ENCODE measurements at places on chromosomes 12 and 14.

GRCh38 chr12:2833810-2834209 is 1.0 kb downstream of the NRIP2 start:
- DNase-seq, result no peak

- no peak for DNase-seq
Observed at GRCh38 chr12:127145241-127145928, 1121.6 kb upstream of the TMEM132C start.

DNA sequence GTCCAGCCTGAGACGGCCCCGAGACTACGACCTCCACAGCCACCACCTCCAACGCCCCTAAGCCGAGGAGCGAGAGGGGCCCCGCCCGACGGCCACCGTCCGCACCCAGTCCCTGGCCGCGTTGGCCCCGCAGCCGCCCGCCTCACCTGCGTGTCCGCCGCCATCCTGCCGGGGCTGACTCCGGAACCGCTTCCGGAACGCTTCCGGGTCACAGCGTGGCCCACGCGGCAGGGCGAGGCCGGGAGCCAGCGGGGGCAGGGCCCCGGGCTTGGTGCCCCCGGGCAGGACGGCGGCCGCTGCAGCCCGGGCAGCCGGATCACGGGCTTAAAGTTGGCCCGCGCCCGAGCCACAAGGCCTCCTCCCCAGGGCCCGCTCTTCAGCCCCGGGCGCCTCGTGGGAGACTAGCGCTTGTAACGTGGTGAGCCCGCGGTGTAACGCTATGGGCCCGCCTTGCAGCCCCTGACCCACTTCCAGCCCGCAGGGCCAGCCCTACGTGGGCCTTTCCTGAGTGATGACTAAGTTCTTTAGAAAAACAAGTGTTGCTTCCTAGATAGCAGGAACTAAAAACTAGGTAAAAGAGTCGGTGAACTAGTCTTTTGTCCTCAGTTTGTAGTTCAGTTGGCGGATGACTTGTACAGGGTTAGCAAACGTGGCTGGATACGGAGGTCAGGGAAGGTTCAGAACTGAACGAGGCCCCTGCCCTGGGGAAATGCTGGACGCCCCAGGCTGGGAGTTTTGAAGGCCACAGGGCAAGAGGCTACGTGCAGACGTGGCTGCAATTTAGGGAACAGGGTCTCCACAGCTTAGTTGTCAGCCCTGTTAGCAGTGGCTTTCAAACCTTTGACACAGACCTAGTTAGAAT is at the start of gene GCN1:
Gene GCN1, minus strand, starts transcription at position 182 of the 862 bp plus-strand sequence. Its CDS starts 18 bp downstream, at position 164.
- DNase-seq, result peak; percentile 74

GRCh38 chr12:98653866-98654493 is 8.9 kb downstream of the APAF1 start:
- no peak for DNase-seq

DNA sequence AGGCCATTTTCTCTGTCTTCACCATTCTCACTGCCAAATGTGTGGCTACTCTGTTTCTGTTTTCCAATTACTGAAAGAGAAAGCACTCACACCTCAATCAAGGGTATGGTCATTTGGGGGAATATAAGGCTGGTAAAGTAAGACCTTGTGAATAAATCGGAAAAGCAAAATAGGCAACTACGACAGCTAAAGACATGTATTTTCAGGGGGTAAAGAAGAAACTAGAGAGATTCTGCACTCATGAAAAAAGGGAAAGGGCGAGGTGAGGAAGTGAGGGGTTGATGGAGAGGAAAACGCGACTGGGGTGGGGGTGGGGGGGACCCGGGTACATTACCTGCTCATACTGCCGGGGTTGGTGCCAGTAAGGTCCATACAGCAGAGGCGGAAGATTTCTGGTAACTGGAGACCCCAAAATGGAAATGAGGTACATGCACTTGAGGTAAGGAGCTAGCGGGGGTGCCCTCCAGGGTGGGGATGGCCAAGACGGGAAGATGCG is 19.3 kb downstream of the CHD8 start:
- no peak for DNase-seq

DNA sequence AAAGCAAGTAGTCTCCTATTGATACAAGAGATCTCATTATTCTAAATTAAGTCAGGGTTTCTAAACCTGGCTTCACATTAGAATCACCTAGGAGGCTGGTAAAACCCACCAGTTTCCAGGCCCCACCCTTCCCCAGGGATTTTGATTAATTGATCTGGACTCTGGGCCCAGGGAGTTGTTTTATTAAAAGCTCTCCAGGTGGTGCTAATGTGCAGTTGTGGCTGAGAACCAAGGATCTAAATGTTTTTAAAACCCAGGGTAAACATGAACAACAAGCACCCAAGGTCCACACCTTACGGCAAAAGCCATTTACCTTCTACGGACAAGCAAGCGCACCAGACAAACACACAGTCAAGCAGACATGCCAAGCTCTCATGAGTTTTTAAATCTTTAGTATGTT is 73.9 kb downstream of the SLC2A13 start:
- no peak for DNase-seq

DNA sequence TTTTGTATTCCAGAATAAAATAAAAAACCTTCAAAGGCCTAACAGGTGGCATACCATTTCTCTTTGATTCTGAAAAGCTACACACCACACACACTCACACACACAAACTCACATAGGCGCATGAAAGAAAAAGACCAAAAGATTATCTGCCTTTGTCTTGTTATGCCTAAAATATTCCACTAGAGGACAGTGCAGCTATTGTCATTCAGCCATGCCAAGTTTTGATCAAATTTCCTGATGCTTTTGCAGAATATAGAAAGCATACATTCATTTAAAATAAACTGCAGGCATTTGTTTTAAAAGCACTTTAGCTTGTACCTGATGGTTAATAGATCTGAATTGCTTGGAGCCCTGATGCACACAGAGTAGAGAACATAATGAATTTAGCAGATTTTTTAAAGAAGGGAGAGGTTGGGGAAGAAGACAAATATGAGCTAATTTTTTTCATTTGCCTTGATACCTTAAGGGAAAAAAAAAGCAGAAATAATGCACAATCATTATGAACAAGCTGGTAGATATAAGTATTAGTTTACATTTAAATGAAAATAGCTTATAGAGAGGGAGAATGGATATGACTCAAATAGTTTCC is 1766.9 kb upstream of the SEL1L start:
- DNase-seq, result no peak

GRCh38 chr14:96205978-96206360 is 1.3 kb downstream of the BDKRB2 start:
- no peak for DNase-seq

- DNase-seq, result no peak
Observed at GRCh38 chr14:37615582-37616289, 20.3 kb downstream of the TTC6 start.

- no peak for DNase-seq
Observed at GRCh38 chr12:116135209-116135930, 142.1 kb downstream of the MED13L start.

GRCh38 chr12:121955258-121956237 is 37.2 kb downstream of the CFAP251 start:
- DNase-seq, result no peak

DNA sequence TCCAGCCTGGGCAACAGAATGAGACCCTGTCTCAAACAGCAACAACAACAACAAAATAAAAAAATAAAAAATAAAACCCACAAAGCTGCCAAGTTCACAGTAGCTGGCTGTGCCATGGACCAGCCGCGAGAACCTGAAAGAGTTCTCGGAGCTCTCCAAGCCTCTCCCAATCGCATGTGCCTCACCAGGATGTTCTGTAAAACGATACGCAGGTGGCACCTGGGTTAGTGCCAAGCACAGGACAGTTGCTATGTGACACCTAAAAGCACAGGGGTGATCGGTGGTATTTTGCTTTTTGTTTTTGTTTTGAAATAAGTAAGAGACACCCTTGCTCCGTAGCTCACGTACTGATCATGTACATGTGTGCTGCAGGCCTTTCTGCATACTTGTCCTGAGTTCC is 52.4 kb downstream of the RFLNA start:
- no peak for DNase-seq

DNA sequence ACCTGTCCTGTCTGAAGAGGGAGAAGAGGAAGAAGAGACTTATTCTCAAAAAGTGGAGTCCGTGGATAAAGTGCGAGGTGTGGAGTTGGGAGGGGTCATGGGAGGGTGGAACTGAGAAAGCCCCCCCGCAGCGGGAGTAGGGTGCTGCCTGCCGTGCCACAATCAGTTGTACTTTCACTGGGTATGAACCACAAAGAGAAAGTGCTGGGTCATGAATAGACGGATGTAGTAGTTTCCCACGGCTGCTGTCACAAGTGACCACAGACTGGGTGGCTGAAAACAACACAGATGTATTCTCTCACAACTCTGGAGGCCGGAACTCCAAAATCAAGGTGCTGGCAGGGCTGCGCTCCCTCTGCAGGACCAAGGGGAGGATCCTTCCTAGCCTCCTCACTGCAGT is 5.5 kb downstream of the DNAH10 start:
- DNase-seq, result no peak

- no peak for DNase-seq
Observed at GRCh38 chr14:21668377-21668776, 5.2 kb downstream of the OR4E1 start.

DNA sequence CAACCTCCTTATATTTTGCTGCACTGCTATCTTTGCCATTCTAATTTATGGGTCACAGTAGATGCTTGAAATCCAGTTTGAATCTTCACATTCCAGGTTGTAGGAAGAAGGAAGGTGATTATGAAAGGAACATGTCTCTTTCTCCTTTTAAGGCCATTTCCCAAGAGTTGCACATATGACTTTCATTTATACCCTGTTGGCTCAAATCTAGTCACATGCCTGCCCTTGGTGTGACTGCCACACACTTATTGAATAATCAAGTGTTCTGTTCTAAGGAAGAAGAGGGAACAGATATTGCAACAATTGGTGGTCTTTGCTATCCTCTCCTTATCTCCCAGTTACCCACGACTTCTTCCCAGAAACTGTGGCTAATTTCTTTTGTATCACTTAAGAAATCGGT is 404.3 kb downstream of the TMEM117 start:
- no peak for DNase-seq

DNA sequence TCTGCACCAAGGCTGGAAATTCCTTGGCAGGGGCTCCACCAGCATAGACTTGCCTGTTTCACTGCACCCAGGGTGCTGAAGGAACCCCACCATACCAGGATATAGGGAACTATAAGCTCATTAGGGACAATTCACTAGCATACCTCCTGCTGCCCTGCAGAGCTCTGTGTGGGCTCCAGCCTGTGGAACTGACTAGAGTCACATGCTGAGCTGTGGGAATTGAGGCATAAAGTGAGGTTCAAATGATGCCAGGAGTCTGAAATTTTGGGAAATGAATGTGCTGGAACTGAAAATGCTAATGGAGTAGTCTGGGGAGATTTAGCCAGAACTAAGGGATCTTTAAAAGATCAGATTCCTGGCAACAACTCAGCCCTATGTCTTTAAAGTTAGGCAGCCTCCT is 7.3 kb upstream of the EMP1 start:
- DNase-seq, result no peak

DNA sequence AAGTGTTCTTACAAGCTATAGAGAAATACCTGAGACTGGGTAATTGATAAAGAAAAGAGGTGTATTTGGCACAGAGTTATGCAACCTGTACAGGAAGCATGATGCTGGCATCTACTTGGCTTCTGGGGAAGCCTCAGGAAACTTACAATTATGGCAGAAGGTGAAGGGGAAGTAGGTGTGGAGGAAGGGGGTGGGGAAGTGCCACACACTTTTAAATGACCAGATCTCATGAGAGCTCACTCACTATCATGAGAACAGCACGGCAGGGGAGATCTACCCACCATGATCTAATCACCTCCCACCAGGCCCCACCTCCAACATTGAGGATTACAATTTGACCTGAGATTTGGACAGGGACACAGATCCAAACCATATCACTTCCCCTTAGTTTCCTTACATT is 32.8 kb downstream of the TSHR start:
- DNase-seq, result no peak

DNA sequence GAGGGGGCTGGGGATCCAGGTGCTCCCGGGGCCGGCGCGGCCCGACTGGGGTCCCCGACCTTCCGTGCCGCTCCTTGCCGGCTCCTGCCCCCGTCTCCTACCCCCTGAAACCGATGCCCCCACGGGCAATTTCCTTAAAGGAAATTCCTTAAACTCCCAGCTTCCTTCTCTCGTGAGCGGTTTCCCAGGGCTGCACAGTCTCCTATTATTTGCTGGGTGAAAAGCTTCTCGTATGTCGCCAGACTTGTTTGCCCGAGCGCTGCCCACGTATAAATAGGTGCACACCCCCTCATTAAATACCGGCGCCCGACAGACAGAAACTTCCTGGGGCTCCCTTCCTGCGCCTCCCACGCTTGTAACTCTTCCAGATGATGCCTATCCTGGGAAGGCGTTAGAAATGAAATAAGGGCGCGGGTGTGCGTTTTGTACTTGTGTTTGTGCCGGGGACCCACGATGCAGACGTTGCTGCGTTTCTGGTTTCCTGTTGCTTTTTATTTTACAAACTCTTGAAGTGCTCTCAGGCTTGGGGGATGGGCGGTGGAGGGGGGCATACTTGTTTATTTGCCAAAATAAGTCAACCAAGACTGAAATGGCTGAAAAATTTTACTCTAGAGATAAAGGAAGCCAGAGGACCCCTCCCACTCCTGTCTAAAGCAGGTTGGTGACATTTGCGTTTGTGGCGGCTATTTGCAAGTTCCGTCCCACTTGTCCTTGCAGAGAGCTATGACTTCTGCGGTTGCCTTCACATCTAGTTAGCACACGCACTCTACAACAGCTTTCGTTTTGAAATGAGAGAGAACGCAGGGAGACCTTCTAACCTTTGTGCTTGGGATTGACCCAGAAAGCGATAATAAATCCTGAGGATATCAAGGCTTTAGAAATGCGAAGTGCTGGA is 1.0 kb downstream of the HIP1R start:
- no peak for DNase-seq

- DNase-seq, result no peak
Observed at GRCh38 chr12:15180325-15180724, 40.9 kb downstream of the RERG start.

- no peak for DNase-seq
Observed at GRCh38 chr14:90603841-90604240, 207.0 kb downstream of the CALM1 start.

DNA sequence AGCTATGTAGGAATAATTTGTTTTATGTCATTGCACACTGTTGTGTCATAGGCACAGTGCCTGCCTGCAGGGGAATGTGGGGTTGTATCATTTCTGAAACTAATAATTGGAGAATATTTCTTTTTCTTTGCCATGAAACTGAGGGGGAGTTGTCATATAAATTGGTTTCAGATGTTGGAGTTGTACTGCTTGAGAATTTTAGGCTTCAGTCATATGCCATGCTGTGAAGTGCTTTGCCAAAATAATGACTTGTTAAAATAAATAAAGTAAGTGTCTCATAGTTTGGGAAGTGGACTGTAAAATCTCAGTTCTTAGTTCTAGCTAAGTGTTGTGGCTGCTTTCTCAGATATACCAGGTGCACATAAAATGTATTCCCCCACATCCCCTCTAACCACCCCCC is 116.8 kb downstream of the DAAM1 start:
- DNase-seq, result no peak
